Thyroid gland (tissue), 4 donors: ENCODE measurements at places on chromosomes 2 and 18. TPM values are rescaled to one million over a fixed set of nuclear protein-coding genes. Genes with fewer than 3 reads are reported as not detected.

KIF5C gene
- 1.9 TPM for total RNA-seq

SLC1A4 gene
- 5.1 TPM for total RNA-seq

DNA sequence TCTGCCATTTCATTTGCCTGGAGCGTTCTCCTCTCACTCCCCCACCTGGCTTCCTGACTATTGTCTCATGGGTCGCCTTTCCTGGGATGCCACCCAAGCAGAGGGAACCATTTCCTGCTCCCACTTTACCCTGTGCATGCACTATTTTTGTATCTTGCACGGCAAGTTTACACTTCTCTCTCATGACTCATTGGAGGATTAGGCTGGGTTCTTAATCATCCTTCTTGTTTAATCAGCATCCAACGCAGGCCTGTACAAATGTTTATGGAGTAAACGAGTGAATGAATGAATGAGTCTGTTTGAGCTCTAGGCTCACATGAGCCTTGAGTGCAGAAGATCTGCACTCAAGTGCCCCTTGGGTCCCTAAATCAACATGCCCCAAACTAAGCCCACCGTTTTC, 3.8 kb upstream of the ARHGAP25 start:
- no peaks in the 10 kb centered on the region for H3K27me3 ChIP-seq
- DNase-seq = no peak
- H3K4me3 ChIP-seq = no peak overlapping the region
- peaks cover 7% of the 10 kb centered on the region for H3K4me1 ChIP-seq
- no peak overlapping the region for H3K27ac ChIP-seq
- no peaks in the 10 kb centered on the region for H3K36me3 ChIP-seq

DNA sequence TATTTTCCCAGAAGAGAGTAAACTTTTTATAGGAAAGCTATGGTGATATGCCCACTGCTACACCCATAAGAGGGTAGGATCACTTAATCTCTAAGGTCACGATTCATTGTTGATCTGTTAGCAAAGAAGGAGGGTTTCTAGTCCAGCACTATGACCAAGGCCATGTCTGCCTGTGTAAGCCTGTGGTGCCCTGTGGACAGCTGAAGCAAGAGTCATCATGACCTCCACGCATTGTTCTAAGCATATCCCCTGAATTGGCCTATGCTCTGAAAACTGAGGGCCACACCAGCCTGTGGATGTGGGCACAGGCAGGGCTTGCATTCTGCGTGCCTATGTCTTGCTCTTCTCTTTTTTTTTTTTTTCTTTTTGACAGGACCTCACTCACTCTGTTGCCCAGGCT, 89.8 kb upstream of the SMIM21 start:
- no peak for DNase-seq
- H3K36me3 ChIP-seq = no peaks in the 10 kb centered on the region
- no peak overlapping the region for H3K27ac ChIP-seq
- H3K4me1 ChIP-seq = no peaks in the 10 kb centered on the region
- H3K27me3 ChIP-seq = no peaks in the 10 kb centered on the region
- no peak overlapping the region for H3K4me3 ChIP-seq

SERPINB2 gene
- total RNA-seq = 0.22 TPM

DNA sequence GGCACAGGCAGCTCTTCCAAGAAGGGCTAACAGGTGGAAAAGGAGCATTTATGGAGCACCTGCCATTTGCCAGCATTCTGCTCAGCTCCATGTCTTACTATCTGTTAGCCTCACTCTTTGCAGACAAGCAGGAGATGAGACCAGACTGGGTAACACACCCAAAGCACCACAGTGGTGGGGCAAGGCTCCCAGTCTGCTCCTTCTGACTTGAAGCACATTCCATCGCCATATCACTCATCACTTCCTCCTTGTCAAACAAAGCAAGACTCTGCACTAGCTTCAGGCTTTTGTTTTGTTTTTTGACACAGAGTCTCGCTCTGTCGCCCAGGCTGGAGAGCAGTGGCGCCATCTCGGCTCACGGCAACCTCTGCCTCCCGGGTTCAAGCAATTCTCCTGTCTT, 182.8 kb downstream of the MGAT5 start:
- H3K4me3 ChIP-seq = no peak overlapping the region
- no peaks in the 10 kb centered on the region for H3K4me1 ChIP-seq
- H3K36me3 ChIP-seq = peaks cover 2% of the 10 kb centered on the region
- DNase-seq = no peak
- H3K27ac ChIP-seq = no peak overlapping the region
- no peaks in the 10 kb centered on the region for H3K27me3 ChIP-seq

BCL2 gene
- total RNA-seq = 163 TPM

- no peak for DNase-seq
- no peak overlapping the region for H3K4me3 ChIP-seq
- H3K27ac ChIP-seq = no peak overlapping the region
- no peaks in the 10 kb centered on the region for H3K36me3 ChIP-seq
Observed at GRCh38 chr2:183898641-183899040, 699.7 kb upstream of the ZNF804A start.

GRCh38 chr2:29010946-29011345, 29.8 kb downstream of the TOGARAM2 start:
- no peak overlapping the region for H3K27ac ChIP-seq
- no peaks in the 10 kb centered on the region for H3K36me3 ChIP-seq
- DNase-seq = no peak
- H3K27me3 ChIP-seq = no peaks in the 10 kb centered on the region
- H3K4me3 ChIP-seq = no peak overlapping the region
